Gastroesophageal sphincter (tissue), 4 donors: ENCODE measurements at places on chromosomes 12 and 14. TPM values are rescaled to one million over a fixed set of nuclear protein-coding genes. Genes with fewer than 3 reads are reported as not detected.

DNA sequence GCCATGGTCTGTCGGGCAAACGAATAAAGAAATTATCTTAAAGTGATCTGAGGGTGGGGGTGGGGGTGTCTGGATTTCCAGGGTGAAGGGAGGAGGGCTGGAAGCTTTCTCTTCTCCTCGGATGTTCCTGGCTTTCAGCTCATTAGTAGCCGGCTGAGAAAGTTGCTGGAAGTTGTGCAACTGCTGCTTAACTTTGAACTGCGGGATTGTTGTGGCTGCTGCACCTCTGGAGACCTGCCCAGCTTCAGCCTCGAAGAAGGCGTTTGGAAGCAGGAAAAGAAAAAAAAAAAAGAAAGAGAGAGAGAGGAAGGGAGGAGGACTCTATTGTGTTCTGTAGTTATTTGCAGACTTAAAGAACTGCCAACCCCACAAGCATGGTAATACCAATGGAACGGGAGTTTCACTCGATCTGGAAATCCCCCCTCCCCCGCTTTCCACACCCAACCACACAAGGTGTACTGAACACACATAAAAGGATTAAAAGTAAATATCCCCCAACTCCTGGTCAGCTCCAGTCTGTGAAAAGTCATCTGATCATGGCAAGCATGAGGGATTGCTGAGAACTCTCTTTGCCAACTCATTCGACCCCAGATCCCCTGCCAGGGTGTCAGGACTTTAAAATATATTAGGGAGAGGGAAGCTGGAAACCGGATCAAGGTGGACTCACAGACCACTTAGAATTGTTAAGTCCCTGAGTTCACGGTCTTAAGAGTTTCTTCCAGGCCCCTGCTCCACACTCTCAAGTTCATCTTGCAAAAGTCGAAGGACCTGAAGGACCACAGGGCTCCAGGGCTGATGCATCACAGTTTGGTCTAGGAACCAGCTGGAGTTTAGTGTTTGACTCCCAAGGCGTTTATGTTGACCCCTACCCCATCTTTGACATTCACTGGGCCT, at the start of gene RASSF9:
TSS of gene RASSF9 (minus strand) at position 213 of the 894 bp plus-strand sequence. CDS start at position 5, 208 bp downstream.
- no peaks in the 10 kb centered on the region for H3K27me3 ChIP-seq
- H3K27ac ChIP-seq: peak within 1 kb of the TSS; percentile 67
- H3K36me3 ChIP-seq: no peaks in the 10 kb centered on the region
- peak within 1 kb of the TSS; percentile 47 for H3K4me3 ChIP-seq

DNA sequence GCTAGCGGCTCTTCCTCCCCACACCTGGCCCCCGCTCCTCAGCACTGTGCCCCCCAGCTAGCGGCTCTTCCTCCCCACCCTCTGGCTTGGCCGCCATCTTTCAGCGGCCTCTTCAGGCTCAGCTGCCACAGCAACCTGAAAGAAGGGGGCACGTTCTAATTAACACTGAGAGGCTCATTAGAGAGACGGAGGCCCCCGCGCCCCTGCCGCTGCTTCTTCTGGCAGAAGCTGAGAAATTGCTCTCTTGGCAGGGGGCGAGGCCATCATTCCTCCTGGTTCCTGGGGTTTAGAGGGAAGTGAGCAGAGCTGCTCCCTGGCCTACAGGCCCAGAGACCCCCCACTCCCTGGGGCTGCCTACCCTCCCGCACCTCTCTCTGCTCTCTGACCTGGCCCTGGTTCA, 64.4 kb downstream of the IQSEC3 start:
- peaks cover 59% of the 10 kb centered on the region for H3K27me3 ChIP-seq
- H3K4me1 ChIP-seq: no peaks in the 10 kb centered on the region
- H3K36me3 ChIP-seq: no peaks in the 10 kb centered on the region

DNA sequence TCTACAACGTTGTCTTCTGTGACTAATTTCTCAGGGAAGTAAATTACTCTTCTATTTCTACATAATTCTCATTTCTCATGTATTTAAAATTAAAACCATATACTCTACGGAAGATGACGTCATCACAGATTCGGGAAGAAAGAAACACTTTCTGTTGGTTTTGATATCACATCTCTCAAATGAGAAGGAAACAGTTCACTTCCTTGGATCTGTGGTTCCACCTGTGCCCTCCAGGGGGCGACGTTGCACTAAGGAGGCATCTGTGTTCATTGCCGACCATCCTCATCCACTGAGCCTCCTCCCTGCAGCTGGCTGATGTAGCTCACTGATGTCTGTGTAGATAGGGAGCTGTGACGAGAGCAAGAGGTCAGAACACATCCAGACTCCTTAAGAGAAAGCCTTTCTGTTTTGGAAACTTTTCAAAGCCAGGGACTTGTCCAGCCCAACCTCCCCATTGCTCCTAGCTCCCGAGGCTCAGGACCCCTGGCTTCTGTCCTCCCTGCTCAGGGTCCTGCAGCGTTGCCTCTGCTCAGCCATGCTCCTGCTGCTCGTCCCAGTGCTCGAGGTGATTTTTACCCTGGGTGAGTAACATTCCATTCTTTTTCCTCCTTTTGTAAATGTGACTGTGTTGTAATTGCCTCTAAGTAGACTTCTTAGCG, 172.7 kb upstream of the OR4E1 start:
- peaks cover 8% of the 10 kb centered on the region for H3K27me3 ChIP-seq
- no peaks in the 10 kb centered on the region for H3K36me3 ChIP-seq
- H3K4me1 ChIP-seq: no peaks in the 10 kb centered on the region
- H3K4me3 ChIP-seq: no peak overlapping the region
- H3K27ac ChIP-seq: no peak overlapping the region

Gene VEZT
- 83.8 TPM for total RNA-seq

DNA sequence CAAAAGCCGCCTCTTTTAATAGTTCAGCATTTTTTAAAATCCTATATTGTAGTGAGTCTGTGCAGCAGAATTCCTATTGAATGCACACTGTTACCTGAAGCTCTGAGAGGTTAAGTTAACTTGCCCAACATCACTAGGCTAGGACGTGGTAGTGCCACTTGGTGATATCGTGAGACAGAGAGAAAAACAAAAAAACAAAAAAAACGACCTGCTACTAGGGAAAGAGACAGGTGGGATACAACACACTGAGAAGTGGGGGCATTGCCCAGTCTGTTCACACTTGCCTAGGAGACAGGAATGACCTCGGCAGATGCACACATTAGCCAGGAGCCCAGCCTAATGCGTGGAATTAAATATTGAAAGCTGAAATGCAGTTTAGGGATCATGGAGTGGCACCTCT, 129.7 kb upstream of the CCND2 start:
- H3K4me1 ChIP-seq: no peaks in the 10 kb centered on the region
- ATAC-seq: no peak
- no peaks in the 10 kb centered on the region for H3K36me3 ChIP-seq
- H3K27ac ChIP-seq: no peak overlapping the region

DNA sequence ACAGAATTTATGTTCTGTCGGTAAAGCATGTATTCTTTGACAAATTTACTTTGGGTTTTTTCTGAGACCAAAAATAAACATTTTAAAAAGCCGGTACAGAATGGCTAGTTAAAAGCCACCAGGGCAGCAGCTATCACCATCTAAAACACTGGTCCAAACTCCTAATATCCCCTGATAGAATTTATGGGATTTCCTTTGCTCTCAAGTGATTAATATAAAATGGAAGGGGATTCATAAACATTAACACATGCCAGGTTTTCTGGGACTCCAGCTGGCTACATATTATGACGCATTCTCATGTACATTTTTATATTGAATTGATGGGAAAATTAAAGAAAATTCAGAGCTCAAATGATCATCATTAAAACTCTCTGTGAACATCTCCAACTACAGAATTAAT, 640.8 kb downstream of the C12orf50 start:
- no peaks in the 10 kb centered on the region for H3K27me3 ChIP-seq
- ATAC-seq: no peak
- H3K4me1 ChIP-seq: no peaks in the 10 kb centered on the region
- no peak overlapping the region for H3K4me3 ChIP-seq
- no peak overlapping the region for H3K27ac ChIP-seq

Gene CSRNP2
- total RNA-seq: 35.0 TPM

DNA sequence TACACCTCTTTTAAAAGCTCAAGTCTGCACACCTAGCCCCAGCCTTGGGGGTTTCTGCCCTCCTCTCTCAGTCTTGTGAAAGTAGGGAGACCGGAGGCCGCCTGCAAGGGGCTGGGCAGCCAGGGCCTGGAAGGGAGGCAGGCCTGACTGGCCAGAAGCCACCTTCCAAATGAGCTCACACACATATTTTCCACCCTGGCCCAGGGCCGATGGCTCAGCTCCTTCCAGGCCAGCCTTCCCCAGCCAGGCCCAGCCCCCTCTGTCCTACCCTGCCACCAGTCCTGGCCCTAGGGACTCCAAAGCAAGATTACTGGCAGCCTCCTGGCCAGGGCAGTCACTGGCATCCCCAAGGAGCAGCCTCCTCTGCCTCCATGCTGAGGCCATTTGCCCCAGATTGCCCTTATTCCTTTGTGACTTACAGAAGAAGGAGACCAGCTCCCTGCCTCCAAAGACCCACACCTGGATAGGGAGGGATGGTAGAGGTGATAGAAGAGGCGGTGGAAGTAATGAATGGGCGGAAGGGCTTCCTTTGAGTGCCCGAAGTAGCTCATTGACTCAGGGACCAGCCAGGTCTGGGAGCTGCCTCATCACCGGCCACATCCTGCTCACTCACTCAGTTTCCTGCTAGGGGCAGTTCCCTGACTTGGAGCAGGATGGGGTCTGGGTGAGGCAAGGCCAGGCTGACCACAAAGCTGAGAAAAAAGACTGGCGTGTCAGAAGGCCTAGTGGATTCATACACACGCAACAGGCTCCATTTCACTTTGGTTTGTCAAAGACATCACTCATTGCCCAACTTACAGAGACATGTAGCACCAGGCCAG, 14.8 kb downstream of the MMP14 start:
- peak overlapping the region; percentile 86 for H3K27ac ChIP-seq
- peak; percentile 75 for ATAC-seq
- H3K4me3 ChIP-seq: no peak overlapping the region
- H3K36me3 ChIP-seq: peaks cover 10% of the 10 kb centered on the region
- peaks cover 3% of the 10 kb centered on the region for H3K4me1 ChIP-seq

- ATAC-seq: peak; percentile 52
- H3K27ac ChIP-seq: peak overlapping the region; percentile 77
- peak overlapping the region; percentile 48 for H3K4me3 ChIP-seq
- no peaks in the 10 kb centered on the region for H3K27me3 ChIP-seq
- H3K4me1 ChIP-seq: peaks cover 3% of the 10 kb centered on the region
Observed at GRCh38 chr12:50221228-50222008, 54.2 kb upstream of the CERS5 start.

DNA sequence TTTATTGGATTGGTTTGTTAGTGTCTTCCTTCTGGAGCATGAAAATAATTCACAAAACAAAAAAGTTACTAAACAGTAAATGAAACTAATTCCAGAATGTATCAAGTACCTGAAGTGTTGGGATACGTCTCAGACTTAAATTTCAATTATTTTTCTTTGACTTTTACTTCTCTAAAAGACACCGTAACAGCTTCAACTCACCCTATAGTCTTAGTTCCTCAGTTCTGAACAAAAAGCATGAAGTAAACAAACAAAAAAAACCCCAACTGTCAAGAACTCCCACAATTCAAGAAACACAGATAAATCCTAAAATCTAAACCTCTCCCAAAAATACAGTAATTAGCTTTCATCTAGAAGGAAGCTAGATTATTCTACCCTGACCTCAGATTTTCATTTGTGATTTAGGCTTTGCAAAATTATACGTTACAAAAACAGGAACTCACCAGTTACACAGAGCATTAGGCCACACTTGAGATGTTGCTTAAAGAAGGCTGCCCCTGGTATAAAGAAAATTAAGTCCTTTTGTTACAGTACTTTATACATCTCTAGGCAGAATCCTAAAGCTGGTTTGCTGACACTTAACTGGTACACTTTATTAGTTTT, 10.2 kb downstream of the HEATR5A start:
- no peaks in the 10 kb centered on the region for H3K27me3 ChIP-seq
- H3K36me3 ChIP-seq: no peaks in the 10 kb centered on the region
- peaks cover 6% of the 10 kb centered on the region for H3K4me1 ChIP-seq
- no peak for ATAC-seq
- H3K4me3 ChIP-seq: no peak overlapping the region

GRCh38 chr12:109385339-109386058, 37.8 kb downstream of the MYO1H start:
- H3K4me1 ChIP-seq: peaks cover 6% of the 10 kb centered on the region
- peak overlapping the region; percentile 2 for H3K27ac ChIP-seq
- H3K4me3 ChIP-seq: no peak overlapping the region
- no peaks in the 10 kb centered on the region for H3K36me3 ChIP-seq
- no peaks in the 10 kb centered on the region for H3K27me3 ChIP-seq
- ATAC-seq: peak; percentile 87

DNA sequence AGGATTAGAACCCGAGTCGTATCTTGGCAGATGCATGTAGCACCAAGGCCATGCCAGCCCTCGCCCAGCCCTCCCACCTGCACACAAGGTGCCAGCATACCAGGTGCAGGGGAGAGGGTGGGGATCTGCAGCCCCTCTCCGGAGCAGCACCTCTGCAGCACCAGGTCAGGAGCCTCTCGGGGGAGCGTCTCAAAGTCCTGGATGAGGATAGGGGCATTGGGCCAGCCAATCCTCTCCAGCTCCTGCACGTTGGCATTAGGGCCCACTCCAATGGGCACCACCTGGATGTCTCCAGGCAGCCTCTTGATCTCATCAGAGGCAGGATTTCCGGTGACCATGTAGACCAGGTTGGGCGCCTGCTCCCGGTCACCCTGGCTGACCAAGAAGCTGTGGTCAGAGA, 73.2 kb upstream of the ANO2 start:
- ATAC-seq: no peak
- no peak overlapping the region for H3K4me3 ChIP-seq
- H3K27me3 ChIP-seq: no peaks in the 10 kb centered on the region
- no peaks in the 10 kb centered on the region for H3K4me1 ChIP-seq
- H3K27ac ChIP-seq: no peak overlapping the region

Gene PLXNC1
- total RNA-seq: 5.8 TPM

Gene PRB2
- not detected for total RNA-seq

- no peaks in the 10 kb centered on the region for H3K36me3 ChIP-seq
- peak overlapping the region; percentile 100 for H3K27ac ChIP-seq
- peak overlapping the region; percentile 99 for H3K4me3 ChIP-seq
- peaks cover 51% of the 10 kb centered on the region for H3K4me1 ChIP-seq
- H3K27me3 ChIP-seq: no peaks in the 10 kb centered on the region
- peak; percentile 20 for ATAC-seq
Observed at GRCh38 chr12:120534703-120535655, 823 bp downstream of the RNF10 start.

DNA sequence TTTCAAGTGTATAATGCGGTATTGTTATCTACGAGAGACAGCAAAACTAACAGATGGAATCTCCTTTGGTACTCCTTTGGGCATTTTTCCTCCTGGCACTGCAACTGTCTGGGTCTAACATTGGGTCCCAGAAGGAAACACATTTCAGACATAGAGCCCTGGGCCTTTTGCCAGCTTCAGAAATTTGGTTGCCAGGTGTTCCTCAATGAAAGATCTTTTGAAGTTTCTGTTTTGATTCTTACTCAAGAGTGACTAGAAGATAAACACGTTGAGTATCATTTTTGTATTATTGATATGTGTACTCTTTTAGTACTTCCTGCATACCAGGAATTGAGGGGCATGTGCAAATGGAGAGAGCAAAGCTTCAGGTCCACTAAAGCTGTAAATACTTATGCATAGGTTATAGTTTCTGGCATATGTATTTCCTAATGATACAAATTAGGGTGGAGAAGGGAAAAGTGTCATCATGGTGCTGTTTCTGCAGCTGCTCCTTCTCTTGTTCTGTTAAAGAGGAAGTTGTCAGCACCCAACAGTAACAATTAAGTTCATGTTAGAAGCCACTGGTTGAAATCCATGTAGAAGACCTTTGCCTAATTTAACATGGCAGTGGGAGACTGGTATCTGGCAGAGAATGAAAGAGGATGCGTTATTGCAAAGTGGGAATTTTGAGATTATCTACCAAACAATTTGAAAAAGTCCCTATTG, 53.5 kb downstream of the SLC38A6 start:
- H3K4me1 ChIP-seq: no peaks in the 10 kb centered on the region
- H3K27ac ChIP-seq: no peak overlapping the region
- ATAC-seq: no peak
- H3K36me3 ChIP-seq: no peaks in the 10 kb centered on the region

- no peaks in the 10 kb centered on the region for H3K4me1 ChIP-seq
- no peak overlapping the region for H3K27ac ChIP-seq
- ATAC-seq: no peak
- H3K4me3 ChIP-seq: no peak overlapping the region
- H3K27me3 ChIP-seq: no peaks in the 10 kb centered on the region
Observed at GRCh38 chr12:75747572-75748021, 236.2 kb upstream of the KRR1 start.
